Chondrocyte (in vitro differentiated cells): ENCODE measurements at places on chromosomes 11 and 22.

DNA sequence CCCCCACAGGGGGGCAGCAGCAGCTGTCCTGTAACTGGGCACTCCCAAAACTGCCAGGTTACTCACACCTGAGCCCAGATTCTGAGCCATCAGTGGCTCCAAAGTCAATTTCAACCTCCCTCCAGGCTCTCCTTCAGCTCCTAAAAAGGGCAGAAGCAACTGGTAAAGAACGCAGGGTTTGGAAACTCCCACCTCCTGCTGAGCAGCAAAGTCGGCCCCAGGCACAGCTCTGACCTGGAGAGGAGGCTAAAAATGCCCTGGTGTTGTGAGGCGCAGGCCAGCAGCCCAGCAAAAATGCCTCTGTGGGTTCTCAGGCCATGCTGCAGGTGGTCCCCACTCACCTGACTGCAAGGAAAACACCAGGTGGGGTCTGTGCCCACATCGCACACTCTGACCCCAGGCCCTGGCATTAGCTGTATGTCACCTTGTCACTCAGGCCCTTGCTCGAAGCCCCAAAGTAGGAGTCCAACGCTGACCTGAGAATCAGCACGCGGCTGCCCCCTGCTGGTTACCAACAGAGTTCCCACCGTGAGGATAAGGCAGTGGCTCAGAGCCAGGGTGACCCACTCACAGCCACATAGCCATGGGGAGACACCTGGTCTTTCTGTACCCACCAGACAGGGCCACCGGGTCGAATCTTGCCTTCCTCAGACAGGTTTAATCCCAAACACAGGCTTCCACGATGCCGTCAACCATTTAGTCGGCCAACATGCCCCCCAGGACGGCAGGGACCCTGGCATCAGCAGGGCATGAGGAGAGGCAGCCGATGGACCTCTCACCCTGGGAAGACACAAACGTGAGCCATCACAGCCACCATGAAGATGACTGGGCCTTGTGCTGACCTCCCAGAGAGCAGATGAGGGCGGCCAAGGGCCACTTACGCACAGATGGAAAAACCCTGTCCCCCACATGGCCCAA is 11.1 kb downstream of the POLR3H start:
- no peak for DNase-seq

DNA sequence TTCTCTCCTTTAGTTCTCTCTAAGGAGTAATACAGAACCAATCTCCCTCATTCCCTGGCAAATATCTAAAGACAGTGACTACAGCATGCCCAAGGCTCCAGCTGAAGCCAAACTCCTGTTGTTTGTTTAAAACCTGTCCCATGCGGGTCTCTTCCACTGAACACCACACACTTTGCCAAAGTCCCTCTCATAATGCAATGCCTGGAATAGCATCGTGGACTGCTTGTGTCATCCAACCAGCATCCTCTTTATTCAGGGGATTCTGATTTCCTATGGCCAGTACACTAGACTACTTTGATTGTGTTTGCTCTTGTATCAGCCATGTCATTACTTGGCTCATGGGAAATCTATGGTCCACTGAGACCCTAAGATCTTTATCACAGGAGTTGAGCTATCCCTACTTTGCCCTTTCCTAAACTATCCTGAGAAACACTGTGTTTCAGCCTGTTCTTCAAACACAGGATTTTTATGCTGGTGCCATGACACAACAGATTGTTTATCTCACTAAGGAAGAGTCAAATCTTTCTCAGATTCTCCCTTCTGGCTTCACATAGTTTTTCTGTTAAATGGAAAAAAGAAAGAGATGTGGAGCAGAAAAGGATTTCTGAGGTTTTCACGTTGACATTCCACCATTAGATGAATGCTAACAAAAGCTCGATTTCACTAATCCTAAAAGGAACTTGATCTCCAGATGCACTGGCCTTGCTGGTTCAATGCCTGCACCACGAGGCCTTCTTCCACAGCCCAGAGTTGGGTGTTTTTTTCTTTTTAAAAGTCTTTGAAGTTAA is 15.9 kb upstream of the IRAG1 start:
- no peak for DNase-seq

- DNase-seq = no peak
These were observed 160.1 kb upstream of the ZC3H12C start for GRCh38 chr11:109933126-109933525.

DNA sequence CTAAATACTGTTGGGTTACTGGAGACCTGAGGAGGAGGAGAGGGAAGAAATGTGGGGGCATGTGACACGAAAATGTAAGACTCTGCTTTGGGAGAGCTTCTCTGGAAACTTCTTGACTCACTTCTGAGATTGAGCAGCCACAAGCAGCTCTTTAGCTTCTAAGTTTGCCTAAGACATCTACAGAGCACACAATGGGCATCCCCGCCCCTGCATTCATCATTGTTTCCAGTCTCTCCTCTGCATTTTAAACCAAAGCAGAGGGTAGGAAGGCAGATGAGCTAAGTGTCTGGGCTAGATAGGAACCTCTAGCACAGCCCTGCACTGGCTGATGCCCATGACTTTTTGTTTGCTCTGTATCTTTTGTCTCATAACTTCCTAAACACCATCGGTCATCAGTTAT is 2.1 kb upstream of the OR52D1 start:
- no peak for DNase-seq

GRCh38 chr22:21921184-21921721 is 31.4 kb downstream of the PPM1F start:
- no peak for DNase-seq

GRCh38 chr11:2096919-2097301 is 42.3 kb downstream of the IGF2 start:
- DNase-seq = no peak

- DNase-seq = no peak
These were observed 20.9 kb downstream of the KREMEN1 start for GRCh38 chr22:29093501-29094300.

DNA sequence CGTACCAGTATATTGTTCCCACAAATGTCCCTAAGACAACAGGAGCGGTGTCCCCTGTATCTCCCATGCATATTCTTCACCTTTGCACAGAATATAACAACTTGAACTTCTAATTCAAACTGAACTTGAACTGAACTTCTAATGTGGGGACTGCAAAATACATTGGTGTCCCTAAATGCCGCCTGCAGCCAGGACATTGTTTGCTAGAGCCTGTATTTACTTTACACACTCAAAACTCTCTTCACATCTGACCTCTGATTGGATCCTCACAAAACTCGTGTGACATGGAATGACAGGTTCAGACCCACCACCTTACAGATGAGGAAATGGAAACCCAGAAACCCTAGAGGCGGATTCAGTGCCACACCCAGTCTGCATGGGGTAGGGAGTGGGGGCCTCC is 6.4 kb downstream of the CPT1A start:
- no peak for DNase-seq

DNA sequence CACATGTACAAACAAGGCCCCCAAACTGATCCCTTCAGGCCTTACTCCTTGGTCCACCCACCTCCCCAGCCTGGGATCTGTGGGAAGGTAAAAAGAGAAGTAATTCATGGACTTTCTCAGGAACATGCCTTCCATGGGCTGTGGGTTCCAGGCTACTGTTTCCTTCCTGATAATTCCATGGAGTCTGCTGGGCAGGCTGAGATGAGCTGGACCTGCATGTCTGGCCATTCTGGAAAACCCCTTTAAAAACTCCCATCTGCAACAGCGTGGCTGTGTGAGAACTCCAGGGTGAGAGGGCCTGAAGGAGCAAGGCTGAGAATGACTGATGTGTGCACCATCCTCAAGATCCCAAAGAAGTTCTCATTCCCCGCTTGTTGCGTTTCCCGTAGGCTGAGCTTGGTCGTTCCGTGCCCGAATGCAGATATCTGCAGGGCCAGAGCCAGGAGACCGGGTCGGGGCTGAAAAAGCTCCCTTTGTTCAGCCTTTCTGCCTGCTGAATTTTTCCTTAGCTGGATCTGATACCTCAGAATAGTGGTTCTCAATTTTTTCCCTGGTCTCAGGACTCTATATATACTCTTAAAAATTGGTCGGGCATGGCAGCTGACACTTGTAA is 72.9 kb downstream of the NAT10 start:
- no peak for DNase-seq

- DNase-seq = no peak
These were observed 16.7 kb upstream of the ZC3H12C start for GRCh38 chr11:110076371-110076965.
